ENCODE measurements at places on chromosomes 13 and 19.

DNA sequence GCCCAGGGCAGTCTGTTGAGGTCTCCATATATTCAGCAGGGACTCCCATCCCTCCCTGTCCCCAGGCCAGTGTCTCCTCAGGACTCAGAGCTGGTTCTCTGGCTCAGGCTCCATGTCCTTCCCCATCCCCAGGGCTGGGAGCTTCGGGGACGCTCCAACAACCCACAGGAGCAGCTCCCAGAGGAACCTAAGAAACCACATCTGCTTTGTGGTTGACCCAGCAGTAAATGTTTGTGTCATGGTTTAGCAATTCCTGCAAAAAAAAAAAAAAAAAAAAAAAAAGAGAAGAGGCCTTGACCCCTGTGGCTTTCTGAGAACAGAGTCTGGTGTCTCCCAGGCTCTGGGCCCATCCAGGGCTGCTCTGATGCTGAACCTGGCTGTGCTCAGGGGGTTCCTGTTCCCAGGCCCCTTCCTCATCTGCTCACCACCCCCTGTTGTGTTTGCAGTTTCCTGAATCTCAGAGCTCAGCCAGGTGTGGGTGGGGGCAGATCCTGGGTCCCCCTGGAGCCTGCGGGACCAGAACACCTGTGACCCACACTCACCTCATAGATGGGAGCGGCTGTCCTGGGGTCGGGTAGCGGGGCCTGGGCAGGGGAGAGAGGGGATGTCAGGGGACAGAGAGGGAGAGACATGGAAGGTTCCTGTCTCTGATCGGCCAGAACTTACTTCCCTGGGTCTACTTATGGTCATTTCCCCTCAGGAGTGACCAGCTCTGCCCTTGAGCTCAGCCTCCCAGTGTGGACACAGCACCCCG, 25.2 kb upstream of the CEACAM1 start:
- DNase-seq, result no peak

DNA sequence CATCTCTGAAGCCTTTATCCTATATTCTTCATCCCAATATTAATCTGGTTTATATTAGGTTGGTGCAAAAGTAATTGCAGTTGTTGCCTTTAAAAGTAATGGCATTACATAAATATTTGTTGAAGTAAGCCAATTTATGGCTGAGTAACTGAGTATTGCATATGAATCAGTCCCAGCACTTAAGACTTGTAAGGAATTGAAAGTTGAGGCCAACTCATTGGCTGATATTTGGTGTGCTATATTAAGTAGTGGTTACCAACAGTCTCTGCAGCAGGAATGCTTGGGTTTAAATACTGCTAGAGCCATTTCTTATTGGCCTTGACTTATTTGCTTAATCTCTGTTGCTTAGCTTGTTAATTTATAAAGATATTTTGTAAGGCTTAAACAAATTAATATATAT, 460.7 kb downstream of the GPC6 start:
- DNase-seq, result no peak

GRCh38 chr13:70173598-70173959, 65.3 kb upstream of the KLHL1 start:
- DNase-seq, result no peak

GRCh38 chr13:99390601-99391000, 83.4 kb upstream of the GPR183 start:
- no peak for DNase-seq

GRCh38 chr13:95254339-95254738, 46.9 kb downstream of the ABCC4 start:
- DNase-seq, result no peak

Data from adrenal gland (tissue), 19 donors.